ENCODE measurements at places on chromosomes 5 and 9.

GRCh38 chr5:133696782-133697507 is 84.6 kb upstream of the FSTL4 start:
- no peak for DNase-seq

GRCh38 chr5:17148481-17148880 is 69.0 kb upstream of the BASP1 start:
- no peak for DNase-seq

DNA sequence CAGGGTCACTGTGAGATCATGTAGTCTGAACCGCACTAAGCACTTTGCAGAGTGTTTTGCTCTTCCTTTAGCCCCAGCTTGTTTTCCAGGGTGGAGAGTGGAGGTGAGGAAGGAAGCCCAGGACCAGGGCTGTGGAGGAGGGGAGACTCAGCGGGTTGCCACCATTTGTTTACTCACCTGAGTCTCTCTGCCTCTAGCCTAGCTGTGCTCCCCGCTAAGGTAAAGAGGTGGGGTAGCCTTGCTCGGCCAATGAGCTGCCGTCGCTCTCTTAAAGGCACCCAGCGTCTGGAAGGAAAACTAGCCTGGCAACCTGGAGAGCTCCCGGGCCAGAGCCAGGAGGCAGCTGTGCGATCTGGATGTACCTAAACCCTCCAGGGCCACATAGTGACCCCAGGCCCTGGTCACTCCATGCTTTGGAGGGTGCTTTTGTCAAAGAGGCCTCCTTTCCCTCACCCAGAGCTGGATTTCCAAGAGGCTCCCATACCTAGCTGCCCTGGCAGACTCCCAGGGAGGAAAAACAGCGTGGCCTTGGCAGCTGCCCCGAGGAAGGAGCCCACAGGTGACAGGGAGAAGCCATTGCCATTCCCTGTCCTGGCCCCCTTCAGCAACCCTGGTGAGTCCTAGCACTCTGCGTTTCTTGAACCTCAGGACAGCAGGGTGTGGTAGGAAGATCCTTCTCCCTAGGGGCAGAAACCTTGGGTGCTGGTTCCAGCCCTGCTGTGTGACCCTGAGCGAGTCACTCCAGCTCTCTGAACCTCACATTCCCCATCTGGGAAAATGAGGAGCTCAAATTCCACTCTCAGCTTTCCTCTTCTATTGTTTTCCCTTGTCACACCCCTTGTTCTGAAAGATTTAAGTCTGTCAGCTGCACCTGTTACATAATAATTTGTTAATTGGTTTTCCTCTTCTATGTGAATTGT is 42.4 kb upstream of the LARP1 start:
- DNase-seq = peak; percentile 77

DNA sequence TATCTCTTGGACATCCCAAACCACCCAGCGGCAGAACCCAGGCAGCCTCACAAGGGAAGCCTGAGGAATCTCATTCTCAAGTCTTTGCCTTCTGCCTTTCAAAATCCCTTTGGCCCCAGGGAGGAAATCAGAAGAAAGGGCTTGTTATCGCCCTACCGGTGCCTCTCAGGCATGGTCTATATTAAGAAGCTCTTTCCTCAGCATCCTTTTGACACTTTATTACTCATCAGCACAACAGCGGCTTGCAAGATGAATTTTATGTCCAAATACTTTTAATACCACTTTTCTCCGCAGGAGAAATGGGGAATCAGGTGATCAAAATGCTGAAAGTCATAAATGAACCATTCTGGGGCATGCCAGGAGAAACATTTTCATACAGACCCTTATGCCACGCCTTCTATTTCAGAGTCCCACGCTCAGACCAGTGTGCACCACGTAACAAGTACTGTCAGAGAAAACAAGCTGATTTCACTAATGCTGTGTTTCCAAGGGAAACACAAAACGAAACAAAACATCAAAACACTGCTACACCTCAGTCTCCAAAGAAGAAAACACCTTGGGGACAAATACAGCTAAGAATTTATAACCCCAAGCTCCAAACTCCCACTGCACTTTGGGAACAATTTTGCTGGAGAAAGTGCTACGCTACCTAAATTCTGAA is 30.0 kb downstream of the RAPGEF1 start:
- DNase-seq = no peak

- DNase-seq = no peak
Observed at GRCh38 chr9:20552874-20553557, 69.3 kb downstream of the MLLT3 start.

All from DMS153 (cell line).